Kidney epithelial cell (primary cell): ENCODE measurements at places on chromosomes 13 and 19.

GRCh38 chr13:111114362-111115060 is 599 bp upstream of the ARHGEF7 start:
- DNase-seq = no peak

DNA sequence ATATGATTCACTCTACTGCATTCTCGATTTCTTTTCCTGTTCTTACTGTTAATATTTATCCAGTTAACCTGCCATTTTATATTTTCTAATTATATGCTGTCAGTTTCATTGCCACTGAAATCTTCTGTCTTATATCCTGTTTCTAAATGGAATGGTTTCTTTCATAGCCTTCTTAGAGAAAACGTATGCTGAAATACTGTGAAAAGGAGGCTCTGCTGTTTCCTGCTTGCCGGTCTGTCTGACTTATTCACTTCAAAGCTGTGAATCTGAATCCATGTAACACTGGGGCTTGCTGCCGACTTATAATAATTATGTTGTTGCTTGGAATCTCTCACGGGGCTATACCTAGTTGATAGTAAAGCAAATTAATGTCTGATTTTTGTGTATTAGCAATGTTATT is 80.0 kb downstream of the GPR12 start:
- no peak for DNase-seq

DNA sequence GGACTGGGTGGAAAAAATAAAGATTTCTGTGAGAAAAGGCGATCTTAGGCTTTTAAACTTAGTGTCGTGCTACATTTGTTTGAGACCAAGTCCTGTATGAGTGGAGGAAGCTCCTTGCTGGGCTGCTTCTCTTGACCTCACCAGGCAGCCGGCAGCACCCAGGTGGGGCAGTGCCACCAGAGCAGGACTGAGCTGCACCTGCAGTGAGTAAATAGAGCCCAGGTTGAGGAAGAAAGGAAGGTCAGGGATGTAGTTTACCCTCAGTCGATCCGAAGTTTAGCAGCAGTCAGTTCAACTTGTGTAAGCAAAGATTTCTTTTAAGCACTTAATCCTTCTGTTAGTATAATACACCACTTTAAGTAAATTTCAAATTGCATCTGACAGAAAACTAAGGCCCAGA is 13.6 kb downstream of the HNRNPM start:
- no peak for DNase-seq

- DNase-seq = no peak
Observed at GRCh38 chr13:23743278-23744076, 145.7 kb downstream of the MIPEP start.

DNA sequence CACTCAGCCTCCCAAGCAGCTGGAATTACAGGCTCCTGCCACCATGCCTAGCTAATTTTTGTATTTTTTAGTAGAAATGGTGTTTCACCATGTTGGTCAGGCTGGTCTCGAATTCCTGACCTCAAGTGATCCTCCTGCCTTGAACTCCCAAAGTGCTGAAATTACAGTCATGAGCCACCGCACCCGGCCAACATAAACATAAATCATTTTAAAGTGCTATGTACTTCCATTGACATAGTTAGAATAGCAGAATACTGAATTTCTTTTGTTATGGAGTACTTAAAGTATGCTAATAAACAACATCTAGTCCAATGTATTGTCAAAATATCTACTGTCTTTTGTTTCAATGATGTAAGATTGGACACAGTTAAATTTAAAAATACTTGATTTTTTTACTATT is 539.0 kb downstream of the PCDH9 start:
- no peak for DNase-seq

GRCh38 chr13:33483471-33483870 is 197.9 kb upstream of the STARD13 start:
- no peak for DNase-seq

GRCh38 chr13:23751195-23751594 is 138.0 kb downstream of the MIPEP start:
- DNase-seq = no peak

DNA sequence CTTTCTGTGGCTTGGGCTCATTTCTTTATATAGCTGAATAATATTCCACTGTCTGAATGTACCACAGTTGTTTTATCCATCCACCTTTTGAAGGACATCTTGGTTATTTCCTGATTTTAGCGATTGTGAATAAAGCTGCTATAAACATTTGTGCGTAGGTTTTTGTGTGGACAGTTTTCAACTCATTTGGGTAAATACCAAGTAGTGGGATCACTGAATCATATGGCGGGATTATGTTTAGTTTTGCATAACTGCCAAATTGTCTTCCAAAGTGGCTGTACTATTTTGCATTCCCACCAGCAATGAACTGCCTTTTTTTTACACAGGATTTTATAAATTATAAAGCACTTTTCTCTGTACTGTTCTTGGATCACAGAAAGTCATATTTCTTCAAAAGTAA is 13.7 kb upstream of the LRCH1 start:
- no peak for DNase-seq

GRCh38 chr13:74866101-74866500 is 615.9 kb downstream of the TBC1D4 start:
- no peak for DNase-seq
